ENCODE measurements at places on chromosomes 7 and 10.

DNA sequence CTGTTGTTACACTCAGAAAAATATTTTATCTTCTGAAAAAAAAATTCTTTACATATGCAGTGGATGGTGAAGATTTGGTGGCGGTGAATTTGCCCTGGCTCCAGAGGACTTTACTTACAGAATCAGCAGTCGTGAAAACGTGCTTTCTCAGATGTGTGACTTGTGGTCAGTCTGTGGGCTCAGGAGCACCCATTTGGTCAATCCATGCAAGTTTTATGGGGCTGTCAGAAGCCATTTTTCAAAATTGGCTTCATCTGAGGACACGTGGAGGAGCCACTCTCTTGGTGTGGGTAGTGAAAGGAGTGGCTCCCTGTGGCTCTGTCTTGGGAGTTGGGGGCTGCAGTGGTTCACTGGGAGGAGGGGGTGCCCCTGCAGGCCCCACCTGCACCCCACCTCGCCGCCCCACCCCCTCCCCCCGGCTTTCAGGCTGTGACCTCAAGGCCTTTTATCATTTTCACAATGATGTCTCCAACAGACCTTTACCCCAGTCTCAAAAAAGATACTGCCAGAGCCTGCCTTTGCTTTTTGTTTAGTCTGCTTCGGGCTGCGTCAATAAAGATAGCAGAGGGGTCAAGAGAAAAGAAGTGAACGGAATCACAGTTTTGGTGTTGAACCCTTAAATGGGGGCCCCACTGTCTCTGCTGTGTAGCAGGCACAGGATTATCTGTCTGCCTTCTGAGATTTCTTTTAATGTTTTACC, 137.4 kb downstream of the MGMT start:
- no peak for DNase-seq

DNA sequence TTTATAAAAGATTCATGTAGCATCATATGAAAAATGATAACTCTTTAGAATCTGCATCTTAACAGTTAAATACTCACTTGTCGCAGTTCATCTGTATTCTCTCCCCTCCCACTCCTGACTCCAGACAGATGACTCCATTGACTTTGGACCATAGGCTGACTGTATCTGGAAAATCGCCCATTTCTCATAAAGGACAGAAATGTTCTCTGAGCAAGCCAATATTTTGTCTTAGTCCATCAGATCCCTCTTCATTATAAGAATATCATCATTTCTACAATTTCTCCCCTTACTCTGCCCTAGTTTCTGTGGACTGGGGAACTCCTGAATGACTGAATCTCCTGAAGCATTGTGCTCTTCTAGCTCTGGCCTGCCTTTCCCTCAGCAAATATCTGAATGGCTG, 125.4 kb downstream of the SEMA3D start:
- DNase-seq: no peak

GRCh38 chr7:22296916-22297315, 60.0 kb downstream of the RAPGEF5 start:
- DNase-seq: no peak

DNA sequence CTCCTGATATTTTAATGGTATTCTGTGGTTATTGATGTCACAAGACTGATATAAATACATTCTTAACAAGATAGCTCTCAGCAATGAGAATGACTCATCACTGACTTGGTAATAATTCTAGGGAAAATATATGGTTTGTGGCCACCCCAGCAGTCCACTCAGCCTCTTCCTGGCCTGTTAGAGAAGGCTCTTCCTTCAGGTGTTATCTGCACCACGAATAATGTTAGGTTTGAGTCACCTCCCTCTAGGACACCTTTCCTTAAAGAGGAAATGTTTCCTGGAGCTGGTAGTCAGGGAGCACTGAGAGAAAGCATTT, 163.3 kb downstream of the SVIL start:
- DNase-seq: no peak

GRCh38 chr10:70114902-70115301, 17.7 kb downstream of the AIFM2 start:
- no peak for DNase-seq

DNA sequence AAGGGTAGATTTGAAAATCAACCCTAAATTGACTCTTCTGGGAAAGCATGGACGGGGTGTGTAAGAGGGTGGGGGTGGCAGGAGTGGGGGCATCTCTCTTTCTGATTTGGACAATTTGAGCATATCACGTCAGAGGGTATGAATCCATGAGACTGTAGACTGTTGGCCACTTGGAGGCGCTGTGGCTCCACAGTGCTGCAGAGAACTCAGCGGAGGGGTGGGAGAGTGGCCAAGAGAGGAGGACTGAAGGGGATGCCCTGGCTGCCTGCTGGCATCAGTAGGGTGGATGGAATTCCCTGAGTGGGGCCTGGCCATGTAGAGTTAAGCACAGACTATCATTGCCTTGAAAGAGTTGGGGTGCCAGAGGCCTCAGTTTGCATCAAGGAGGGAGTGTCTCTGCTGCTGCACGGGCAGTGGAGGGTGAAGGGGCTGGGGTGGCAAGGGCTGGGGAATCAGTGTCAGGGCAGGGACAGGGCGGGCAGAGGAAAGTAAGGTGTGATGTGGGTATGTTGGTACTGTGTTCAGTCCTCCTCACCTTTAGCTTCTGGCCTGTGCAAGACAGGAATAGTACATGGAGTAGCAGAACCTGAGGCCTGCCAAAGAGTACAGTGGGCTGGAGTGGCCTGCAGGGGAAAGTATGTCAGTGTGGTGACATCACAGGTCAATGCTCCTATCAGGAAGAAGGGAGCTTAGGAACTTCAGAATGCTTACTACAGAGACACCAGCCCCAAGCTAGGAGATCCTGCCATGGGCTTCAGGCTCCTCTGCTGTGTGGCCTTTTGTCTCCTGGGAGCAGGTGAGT, 133.5 kb upstream of the PRSS58 start:
- DNase-seq: no peak

DNA sequence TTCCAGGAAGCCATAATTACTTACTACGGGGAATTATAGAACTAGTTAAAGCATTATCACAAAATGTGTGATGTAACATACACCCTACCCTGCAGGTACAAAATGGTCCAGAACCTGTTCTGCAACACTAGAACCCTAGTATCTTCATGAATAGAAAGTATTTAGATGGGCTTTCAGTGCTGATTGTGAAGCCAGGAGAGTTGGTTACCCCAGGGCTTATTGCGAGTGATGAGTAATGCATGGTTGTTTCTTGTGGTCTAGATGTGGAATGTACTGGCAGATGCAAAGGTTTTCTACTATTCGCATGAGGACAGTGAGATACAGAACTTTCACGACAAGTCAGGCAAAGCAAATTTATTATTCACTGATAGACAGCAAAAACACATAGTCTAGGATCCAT, 33.6 kb upstream of the AGR3 start:
- no peak for DNase-seq

- no peak for DNase-seq
Observed at GRCh38 chr7:116951366-116952292, 1.7 kb upstream of the ST7 start.

DNA sequence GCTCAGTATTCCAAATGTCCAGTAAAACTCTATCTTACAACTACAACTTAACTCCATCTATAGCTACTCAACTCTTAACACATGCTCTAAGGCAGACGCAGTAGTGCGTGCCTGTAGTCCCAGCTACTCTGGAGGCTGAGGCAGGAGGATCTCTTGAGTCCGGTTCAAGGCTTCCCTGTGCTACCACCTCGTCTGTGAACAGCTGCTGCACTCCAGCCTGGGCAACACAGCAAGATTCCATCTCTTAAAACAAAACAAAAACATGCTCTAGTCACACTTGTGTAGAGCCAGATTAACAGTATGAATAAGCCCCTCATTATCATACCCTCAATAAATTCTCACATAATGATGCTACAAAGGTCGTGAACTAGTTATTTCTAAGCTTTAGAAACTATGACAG, 3.6 kb downstream of the BAZ1B start:
- DNase-seq: no peak

DNA sequence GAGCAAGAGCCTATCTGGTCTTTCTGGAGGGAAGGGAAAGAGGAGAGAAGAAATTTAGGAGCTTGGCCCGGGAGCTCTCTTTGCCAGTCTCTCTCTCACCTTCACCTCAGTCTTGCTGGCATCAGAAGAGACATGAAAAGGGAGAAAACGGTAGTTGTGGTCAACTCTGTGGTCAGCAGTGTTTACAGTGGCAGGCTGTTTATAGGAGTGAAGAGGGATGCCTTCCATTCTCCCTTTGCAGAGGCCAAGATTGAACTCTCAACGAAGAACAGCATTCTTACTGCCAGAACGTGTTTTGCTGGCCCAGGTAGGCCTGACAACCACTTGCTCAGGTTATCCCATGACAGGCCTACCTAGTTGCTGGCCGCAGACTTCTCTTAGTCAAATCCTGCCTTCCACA, 133.3 kb downstream of the CCDC3 start:
- no peak for DNase-seq

- DNase-seq: no peak
Observed at GRCh38 chr7:12567015-12567414, 3.5 kb upstream of the SCIN start.

DNA sequence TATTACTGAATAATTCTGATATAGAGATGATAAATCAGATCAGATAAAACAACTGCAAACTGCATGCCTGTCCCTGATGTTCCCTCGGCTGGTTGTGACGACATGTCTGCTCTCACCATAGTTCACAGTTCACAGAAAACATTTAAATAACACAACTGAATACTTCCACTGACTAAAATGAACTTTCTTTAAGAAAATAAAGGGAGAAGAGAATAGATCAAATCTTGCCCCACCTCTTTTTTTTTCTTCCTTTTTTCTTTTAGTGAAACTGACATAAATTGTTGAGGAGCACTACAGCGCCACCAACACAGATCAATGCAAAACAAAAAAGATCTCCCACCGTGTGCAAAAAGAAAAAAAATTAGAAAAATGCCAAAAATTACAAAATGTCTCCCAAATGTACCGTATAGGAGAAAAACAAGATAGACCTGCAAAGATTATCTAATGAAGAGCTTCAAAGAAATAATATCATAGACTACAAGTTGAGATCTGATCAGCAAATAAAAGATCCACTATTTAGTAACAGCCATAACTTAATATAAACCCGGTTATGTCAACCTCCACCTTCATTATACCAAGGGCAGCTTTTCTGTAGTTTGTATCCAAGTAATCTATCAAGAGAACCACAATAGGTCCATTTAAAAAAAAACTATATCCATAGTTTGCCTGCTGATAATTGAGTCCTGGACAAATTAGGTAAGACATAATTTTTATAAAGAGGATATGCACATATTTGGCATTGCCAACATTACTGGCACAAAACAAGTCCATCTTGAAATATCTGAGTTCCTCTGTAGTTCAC, 30.7 kb upstream of the EPC1 start:
- no peak for DNase-seq

DNA sequence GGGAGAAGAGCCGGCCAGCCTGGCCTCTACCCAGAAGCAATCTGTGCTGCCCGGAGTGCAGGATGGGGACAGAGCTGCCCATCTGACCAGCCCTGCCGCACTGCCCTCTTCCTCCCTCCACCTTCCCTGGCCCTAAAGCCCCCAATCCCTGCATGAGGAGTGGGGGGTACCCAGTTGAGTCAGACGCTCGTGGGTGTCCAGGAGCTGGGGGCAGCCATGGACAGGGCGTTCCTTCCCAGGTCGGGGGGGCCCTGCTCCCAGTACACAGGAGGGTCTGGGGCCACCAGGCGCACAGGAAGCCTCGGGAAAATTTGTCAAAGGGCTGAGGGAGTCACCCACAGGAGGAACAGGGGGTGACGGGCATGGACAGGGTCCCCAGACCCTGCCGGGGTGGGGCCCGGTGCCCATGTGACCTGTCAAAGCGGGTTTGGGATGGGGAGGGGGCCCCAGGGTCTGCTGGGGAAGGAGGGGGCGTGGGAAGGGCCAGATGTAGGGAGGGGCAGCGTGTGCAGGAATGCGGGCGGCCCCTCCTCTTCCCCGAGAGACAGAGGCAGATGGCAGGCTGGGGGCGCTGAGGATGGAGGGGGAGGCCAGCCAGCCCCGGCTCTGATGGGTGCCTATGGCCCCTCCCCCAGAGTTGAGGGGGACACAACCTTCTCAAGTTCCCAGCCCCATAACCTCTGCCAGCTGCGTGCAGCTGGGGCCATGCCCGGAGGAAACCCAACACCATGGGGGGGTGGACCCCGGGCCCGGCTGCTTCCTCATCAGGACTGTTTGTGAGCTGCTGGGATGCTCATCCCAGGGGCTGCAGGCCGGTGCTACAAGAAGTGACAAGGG, 21.5 kb upstream of the GRIFIN start:
- no peak for DNase-seq

DNA sequence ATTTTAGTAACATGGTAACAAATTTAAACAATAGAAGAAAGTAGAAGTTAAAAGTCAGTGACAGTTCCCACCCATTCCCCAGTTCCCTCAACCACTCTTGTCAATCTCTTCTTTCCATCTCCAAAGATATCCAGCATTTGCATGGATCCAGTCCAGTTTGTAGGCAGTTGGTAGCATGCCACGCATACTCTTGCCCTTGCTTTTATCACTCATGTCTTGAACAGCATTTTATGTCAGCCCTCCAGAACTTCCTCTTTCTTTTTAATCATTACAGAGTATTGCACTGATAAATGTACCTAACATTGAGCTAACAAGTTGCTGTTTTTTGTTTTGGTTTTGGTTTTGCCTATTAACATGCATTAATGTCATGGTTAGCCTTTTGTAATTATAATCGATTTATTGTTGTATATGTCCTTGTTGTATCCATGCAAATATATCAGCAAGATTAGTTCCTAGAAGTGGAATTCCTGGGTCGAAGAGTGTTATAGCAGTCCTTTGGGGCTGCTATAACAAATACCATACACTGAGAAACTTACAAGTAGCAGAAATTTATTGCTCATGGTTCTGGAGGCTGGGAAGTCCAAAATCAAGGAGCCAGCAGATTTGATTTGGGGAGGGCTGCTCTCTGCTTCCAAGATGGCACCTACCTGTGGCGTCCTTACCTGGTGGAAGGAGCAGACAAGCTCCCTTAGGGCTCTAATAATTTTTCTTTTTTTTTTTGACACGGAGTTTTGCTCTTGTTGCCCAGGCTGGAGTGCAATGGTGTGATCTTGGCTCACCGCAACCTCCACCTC, 25.7 kb downstream of the CHST3 start:
- no peak for DNase-seq

DNA sequence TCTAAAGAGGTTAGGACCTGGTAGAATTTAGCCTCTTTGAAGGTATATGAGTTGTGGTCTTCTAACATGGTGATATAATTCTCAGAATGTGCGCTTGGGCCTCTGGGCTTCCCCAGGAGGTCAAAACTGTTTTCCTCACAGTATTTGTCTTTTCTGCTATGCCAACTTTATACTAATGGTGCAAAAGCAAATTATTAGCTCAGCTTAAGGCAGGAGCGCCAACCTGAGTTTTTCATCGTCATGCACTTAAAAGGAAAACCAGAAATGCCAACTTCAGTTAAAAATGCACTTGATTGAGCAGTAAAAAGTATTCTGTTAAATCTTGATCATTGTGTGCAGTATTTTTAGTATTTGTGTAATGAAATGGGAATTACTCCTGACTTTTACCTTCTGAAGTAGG, 9.7 kb downstream of the TDRD1 start:
- DNase-seq: no peak

DNA sequence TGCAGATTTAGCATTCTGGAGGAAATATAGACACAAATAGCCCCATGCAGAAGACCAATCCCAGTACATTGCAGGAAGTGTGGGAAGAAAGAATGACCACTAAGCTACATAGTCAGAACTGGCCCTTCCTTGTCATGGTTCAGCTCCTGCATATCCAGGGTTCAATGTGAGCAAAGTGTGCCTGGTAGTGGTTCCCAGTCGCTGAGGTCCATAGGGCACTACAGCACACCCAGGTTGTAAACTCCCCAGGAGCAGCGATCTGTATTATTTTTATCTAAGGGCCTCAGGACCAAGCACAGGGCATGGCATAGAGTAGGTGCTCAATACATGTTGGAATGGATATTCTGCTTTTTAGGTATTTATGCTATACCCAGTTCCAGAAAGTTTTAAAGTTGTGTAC, 114.4 kb downstream of the RTKN2 start:
- DNase-seq: no peak

GRCh38 chr7:92909686-92910475, 73.5 kb upstream of the CDK6 start:
- DNase-seq: no peak

All from dorsolateral prefrontal cortex (tissue), 122 donors.